ENCODE measurements at places on chromosomes 1 and 21.

GRCh38 chr1:83620016-83620415 is 378.9 kb downstream of the TTLL7 start:
- no peak for DNase-seq

DNA sequence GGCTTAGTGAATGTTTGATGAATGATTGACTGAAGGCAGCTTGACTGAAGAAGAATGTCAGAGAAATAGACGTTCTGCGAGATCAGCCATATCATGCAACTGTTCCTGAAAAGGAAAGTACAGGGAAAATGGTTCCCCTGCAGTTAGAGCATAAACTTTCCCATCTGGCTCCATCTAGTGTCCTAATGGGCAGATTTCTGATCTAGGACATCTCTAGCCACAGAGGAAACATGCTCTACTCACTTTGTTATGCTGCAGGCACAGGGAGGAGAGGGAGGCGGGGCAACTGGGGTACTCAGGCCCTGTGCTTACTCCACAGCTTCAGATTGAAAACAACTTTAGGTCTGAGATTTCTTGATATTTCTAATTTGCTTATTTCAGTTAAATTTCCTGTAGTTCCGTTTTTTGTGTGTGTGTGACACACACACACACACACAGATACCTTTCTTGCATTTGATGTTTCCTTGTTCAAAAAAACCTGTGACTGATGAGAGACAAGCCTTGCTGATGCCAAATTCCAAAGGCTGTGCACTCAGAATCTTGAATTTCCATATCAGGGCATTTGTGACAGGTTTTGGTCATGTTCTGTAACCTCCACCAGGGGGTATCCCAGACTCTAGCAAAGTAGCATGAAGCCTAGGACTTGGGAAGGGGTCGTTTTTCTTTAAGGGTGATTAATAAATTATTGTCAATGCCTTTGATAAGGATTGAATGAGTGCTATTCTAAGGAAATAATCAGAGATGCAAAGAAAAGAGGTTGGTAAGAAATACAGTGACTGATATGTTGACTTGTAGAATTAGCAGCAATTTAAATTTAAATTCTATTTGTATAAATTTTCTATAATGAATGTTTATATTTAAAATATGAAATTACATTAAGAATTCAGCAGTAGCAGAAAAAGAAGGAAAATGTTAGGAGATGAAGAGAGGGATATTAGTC is 139.7 kb upstream of the BEND5 start:
- DNase-seq: no peak

GRCh38 chr1:235527196-235527814 is 23.1 kb upstream of the B3GALNT2 start:
- no peak for DNase-seq

GRCh38 chr1:14190508-14190907 is 408.0 kb upstream of the KAZN start:
- DNase-seq: no peak

DNA sequence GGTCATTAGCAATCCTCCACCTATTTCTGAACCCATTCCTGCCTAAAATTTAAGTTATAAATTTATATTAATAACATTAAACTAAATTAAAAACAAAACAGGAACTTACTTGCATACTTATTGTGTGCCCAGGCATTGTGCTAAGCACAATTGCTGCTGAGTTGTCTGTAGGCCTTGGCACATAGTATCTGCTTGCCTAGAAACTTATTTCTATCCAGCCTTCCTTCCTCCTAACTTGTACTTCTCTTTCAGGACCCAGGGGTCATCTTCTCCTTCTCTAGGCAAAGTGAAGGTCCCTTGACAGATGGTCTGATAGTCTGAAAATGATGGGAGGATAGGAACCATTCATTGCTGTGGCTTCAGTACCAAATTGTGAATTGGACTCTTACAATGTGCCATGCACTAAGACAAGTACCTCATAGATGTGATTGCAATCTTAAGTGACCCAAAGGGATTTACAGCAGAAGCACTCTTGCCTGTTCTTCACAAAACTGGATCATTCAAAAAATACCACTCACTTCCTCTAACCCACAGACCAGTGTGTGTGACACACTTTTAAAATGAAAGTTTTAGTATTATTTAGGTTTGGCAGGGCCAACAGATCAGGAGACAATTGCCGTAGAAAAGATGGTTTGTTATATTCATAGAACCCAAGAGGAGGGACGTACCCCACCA is 10.3 kb upstream of the CD101 start:
- DNase-seq: no peak

- no peak for DNase-seq
Observed at GRCh38 chr1:28031173-28031572, 57.2 kb downstream of the EYA3 start.

DNA sequence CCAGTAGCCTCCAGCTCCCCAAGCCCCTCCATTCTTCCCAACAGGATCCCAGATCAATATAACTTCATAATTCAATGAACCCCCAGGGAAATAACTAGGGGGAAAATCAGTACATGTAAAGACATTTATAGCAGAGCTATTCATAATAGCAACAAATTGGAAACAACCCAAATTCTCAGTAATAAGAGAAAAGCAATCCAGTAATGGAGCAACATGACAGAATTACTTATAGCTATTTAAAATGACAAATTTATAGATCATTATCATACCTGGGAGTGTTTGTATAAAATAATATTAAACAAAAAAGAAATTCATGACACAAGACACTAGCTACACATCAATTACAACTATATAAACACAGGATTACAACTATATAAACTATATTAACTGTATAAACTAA is 20.2 kb downstream of the PLEKHA6 start:
- no peak for DNase-seq

- no peak for DNase-seq
Observed at GRCh38 chr1:81912383-81912782, 111.6 kb downstream of the ADGRL2 start.

- no peak for DNase-seq
Observed at GRCh38 chr1:202713110-202713509, 2.9 kb upstream of the SYT2 start.

DNA sequence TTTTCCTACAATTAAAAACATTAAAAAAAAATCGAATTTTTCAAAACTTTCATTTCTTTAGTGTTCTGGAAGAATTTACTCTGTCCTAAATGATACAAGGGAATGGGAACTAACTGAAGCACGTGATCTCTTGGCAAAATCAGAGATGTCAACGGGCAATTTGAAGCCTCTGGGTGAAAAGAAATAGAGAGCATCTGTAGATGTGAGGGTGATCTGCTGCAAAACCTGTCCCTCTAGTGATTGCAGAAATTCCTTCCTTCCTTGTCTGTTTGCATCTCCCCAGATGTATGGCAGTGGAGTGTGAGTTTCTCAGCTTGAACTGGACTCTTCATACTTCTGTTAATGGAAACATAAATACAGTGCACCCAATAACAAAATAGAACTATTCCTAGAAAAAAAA is 100.5 kb upstream of the S1PR1 start:
- no peak for DNase-seq

- no peak for DNase-seq
Observed at GRCh38 chr1:42315500-42315899, 19.5 kb downstream of the FOXJ3 start.

DNA sequence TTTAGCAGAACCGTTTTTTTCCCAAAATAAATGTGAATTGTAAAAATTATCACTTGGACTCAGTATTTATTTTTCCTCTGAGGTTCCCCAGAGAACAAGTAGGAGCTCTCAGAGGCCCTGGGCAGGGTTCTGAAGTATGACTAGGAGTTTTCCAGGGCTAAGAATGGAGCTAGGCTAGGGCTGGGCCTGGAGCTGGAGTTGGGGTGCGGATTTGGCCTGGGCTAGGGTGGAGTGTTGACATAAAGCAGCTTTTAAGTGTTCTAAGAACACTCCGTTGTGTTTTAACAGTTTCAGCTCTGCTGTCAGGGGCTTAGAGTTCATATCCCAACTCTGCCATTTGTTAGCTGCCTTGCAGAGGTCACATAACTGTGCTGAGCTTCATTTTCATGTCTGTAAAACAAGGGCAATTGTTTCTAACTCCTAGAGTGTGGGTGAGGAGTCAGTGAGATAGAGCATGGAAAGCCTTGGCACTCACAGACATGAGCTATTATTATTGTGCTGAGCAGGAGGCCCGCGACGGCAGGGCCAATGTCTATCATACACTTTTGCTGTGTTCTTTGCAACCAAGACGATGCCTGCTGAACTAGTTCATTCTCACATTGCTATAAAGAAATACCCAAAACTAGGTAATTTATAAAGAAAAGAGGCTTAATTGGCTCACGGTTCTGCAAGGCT is 51.1 kb downstream of the LACTBL1 start:
- DNase-seq: no peak

DNA sequence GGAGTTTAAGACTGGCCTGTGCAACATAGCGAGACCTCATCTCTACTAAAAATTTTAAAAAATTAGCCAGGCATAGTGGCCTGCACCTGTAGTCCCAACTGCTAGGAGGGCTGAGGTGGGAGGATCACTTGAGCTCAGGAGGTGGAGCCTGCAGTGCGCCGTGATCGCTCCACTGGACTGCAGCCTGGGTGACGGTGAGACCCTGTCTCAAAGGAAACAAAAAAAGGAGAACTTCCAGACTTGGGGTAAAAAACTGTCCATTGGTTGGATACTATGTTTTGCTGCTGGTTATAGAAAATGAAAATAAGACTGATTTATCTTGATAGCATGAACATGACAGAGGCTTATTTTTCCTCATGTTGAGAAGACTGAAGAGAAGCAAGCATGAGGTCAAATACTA is 79.4 kb downstream of the WDR4 start:
- DNase-seq: no peak

GRCh38 chr1:65729259-65729658 is 63.4 kb upstream of the PDE4B start:
- no peak for DNase-seq

GRCh38 chr1:113488576-113489177 is 98.4 kb downstream of the MAGI3 start:
- DNase-seq: no peak

GRCh38 chr1:78289603-78290002 is 201.2 kb upstream of the PTGFR start:
- DNase-seq: no peak

- DNase-seq: no peak
Observed at GRCh38 chr1:51170342-51170741, 65.7 kb upstream of the RNF11 start.

DNA sequence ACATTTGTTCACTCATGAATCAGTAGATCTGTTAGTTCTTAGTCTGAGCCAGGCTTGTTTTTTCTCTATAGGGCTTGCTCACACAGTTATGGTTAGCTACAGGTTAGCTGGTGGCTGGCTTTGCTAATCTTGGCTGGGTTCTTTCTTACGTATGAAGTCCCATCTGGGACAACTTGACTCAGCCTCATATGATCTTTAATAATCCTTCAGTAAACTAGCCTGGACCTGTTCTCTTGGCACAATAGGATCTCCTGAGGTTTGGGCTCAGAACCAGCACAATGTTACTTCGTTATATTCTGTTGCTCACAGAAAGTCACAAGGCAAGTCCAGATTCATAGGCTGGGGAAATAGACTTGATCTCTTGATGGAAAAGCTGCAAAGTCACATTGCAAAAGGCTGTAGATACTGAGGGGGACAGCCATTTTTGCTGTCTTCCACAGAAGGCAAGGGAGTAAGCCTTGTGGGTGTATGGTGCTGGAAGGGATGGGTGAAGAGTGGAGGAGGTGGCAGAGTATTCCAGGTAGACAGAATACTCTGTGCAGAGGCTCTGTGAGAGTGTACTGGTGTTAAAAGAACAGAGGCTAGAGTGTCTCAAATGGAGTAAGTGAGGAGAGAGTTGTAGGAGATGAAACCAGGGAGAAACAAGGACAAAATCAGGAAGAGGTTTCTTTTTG is 24.4 kb downstream of the EFCAB7 start:
- DNase-seq: no peak

GRCh38 chr1:156471496-156472490 is 28.8 kb downstream of the MEF2D start:
- no peak for DNase-seq

- DNase-seq: no peak
Observed at GRCh38 chr1:1351511-1352427, 2.6 kb upstream of the DVL1 start.

DNA sequence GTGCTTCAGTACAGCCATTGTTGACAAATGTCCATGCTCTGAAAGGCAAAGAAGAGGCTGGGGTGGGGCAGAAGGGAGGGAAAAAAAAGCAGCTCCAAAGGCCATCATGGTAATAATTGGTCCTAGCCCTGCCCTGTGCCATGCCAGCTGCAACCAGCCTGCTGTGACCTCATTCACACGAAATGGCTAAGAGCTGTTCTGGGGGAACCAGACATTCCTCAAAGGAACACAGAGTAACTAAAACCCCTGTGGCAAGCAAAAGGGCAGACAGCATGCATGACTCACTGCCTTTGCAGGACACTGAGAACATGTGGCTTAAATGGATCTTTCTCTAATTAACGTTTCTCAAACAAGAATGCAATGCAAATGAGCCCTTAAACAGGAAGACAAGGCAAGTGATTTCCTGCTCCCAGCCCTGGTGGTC is 42.3 kb downstream of the STYXL2 start:
- no peak for DNase-seq

- no peak for DNase-seq
Observed at GRCh38 chr1:40692429-40692895, 958 bp downstream of the NFYC start.

GRCh38 chr1:150762552-150762951 is 3.0 kb downstream of the CTSS start:
- no peak for DNase-seq

GRCh38 chr1:7333620-7334019 is 437.5 kb upstream of the VAMP3 start:
- no peak for DNase-seq

DNA sequence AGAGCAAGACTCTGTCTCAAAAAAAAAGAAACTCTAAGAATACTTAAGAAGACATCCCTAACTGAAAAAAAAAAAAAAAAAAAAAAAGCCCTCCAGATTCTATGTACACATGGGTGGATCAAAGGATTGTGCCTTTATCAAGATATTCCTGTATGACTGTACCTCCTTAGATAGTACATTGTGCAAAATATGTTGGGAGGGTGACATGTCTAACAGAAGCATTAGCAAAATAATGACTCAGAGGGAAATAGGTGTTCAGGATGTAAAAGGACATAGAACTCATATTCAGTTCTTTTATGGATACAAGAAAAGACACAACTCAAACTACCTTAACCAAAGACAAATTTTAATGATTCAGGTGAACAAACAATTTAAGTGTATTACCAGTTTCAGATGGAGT is 269.8 kb upstream of the KAZN start:
- no peak for DNase-seq
